NCI-H2227 treated with DMSO at 0.1 percent for 48 hours (cell line): ENCODE measurements at places on chromosomes 4 and X.

GRCh38 chr4:81120055-81120454, 89.5 kb downstream of the BMP3 start:
- DNase-seq: no peak

DNA sequence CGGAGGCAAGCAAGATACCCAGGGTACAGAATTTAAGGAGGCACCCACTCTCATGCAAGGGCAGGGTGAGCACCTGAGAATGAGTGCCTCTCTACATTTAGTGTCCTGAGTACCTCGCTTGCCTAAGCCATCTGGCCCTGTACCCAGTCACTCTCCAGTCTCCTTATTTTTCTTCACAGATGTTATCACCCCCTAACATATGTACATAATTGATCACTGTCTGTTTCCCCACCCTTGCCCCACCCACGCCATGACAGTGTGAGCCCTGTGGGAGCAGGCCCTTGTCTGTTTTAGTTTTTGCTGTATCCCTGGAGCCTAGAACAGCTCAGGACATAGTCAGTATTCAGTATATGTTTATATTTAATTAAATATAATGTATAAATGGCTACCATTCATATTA, 113.6 kb downstream of the SPRY1 start:
- no peak for DNase-seq

DNA sequence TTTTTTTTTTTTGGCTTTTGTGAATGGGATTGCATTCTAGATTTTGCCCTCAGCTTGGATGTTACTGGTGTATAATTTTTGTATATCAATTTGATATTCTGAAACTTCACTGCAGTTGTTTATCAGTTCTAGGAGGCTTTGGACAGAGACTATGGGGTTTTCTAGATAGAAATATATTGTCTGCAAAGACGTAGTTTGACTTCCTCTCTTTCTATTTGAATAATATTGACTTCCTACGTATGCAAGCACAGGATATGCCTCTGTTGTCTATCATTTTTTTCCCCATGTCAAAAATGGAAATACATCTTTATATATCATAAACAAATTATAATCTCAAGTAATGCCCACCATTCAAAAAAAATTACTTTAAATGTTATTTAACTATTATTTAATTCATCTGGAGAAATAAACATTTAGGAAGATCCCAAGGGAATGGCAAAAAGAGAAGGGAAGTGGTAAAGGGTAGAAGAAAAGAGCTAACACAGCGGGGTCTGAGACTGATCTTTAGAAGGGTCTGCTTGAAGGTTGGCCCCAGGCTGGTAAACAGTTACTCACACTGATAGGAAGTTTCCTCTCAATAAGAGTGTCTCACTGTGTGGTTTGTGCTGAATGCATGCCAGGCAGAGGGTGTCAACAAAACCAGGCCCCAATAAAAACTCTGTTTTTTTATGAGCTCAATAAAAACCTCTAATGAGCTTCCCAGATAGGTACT, 35.7 kb downstream of the ZNF518B start:
- no peak for DNase-seq

GRCh38 chr4:82415922-82416365, 14.3 kb downstream of the HNRNPDL start:
- DNase-seq: no peak

DNA sequence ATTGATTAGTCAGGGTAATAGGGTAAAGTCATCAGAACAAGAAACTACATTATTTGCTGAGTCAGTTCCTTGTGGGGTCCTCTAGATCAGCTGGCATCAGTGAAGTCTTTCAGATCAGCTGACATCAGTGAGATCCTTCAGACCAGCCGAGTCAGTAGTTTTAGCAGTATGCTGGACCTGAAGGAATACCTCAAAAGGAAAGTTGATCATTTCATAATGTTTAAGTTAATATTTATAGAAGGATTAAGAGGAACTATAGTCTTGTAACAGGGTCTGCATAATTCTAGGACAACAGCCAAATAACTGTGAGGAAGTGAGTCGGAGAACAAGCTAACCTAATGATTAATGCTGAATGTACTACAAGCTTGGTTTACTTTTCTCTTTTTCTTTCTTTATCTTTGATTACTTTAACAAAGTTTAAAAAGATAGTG, 958 bp upstream of the UGT2B7 start:
- no peak for DNase-seq

- no peak for DNase-seq
These were observed 51.7 kb downstream of the JAKMIP1 start for GRCh38 chr4:6148506-6149205.

DNA sequence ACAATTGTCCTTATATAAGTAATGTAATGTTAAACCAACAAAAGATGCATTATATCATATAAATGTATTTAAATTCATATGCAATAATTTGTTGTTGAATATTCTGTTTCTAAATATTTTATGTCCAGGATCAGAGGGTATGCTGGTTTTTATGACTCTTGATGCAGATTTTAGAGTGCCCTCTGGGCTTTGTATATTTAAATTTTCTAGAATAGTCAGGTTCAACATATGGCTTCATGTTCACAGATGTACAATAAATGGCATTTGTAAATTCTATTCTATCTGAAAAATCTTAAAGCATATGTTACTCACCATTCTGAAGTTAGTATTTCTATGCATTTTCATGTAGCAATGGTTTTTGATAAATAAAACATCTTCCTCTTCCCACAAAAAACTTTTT, 1555.4 kb downstream of the PCDH18 start:
- DNase-seq: no peak

- no peak for DNase-seq
These were observed at the start of gene KDR for GRCh38 chr4:55125087-55125721. Gene KDR (minus strand): TSS chr4:55125595. CDS start chr4:55125293, 302 bp downstream.

GRCh38 chrX:37813570-37813969, 33.7 kb downstream of the CYBB start:
- DNase-seq: no peak

GRCh38 chr4:78556665-78557064, 5.1 kb downstream of the ANXA3 start:
- DNase-seq: no peak

DNA sequence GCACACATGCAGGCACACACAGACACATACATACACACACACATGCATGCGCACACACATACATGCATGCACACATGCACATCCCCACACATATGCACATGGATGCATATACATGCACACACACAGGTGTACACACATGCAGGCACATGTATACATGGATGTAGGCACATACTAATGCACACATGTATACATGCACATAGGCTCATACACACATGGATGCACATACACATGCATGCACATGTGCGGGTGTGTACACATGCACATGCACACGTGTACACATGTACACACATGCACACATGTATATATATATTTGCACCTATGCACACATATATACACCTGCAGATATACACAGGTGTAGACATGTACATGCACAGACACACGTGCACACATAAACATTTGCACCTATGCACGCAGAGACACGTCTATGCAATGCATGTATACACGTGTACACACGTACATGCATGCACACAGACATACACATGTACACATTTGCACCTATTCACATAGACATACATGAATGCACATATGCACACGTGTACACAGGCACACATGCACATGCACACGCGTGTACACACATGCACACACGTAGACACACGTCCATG, 4.0 kb downstream of the PLCXD1 start:
- DNase-seq: no peak

- no peak for DNase-seq
These were observed 22.4 kb upstream of the SOD3 start for GRCh38 chr4:24772952-24773351.

DNA sequence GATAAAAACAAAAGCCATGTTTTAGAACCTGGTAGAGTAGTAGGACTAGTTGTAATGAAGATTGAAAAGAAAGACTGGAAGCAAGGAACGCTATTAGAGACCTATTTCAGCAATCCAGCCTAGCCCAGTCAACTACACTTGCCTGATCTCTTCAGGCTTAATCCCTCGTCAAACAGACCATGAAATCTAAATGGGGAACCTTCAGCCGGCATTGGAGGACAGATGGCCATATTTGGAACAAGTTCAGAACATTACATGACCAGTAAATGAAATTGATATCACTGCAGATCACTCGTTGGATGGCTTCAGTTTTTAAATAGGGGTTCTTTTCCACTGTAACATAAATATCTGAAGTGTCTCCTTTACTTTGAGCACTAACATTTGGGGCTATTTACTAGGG, 84.8 kb upstream of the WDR44 start:
- no peak for DNase-seq

DNA sequence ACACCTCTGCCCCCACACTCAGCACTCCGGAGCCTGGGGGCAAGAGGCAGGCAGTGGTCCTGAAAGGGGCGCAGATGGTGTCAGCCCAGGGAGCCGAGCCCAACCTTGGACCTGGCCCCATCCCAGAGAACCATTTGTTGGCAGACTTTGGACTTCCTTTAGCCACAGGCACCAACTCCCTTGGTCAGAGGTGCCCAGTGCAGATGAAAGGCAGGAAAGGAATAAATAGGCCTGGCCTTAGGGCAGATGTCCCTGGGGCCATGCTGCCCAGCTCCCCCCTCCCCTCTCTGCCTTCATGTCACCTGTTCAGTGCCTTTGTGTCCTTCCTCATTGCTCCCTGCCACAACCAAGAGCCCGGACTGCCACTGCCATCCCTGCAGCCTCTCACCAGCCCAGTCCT, 52.8 kb downstream of the SEL1L3 start:
- no peak for DNase-seq

GRCh38 chr4:163200727-163201349, 34.1 kb upstream of the NAF1 start:
- DNase-seq: no peak

- no peak for DNase-seq
These were observed 8.3 kb downstream of the SEC24B start for GRCh38 chr4:109441862-109442458.

DNA sequence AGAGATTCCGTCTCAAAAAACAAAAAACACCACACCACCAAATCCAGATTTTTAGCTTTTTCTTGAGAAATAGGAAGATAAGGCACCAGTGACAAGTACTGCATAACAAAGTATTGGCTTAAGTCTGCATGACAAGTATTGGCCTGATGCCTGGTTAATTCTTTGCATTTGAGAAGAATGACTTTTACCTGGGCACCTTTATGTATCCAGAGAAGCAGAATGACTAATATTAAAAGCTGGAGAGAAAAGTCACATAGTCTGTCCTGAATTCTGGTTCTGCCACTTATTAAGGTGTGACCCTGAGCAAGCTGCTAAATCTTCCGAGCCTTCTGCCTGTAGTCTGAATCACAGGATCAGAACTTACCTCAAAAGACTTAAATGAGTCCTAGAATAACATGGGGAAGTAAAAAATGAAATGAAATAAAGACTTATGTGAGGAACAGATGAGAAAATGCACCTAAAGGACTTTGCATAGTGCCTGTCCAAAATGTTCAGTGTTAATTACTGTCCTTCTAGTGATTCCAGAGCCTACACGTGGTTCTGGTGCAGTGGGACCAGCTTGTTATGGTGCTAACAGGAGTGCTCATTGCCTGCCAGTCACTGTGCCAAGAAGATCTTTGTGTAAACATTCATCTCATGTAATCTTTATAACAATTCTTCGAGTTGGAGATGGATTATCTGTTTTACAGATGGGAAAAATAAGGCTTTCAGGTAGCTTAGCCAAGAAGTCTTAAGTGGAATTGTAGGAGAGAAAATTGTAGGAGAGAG, 31.6 kb downstream of the UGDH start:
- no peak for DNase-seq

DNA sequence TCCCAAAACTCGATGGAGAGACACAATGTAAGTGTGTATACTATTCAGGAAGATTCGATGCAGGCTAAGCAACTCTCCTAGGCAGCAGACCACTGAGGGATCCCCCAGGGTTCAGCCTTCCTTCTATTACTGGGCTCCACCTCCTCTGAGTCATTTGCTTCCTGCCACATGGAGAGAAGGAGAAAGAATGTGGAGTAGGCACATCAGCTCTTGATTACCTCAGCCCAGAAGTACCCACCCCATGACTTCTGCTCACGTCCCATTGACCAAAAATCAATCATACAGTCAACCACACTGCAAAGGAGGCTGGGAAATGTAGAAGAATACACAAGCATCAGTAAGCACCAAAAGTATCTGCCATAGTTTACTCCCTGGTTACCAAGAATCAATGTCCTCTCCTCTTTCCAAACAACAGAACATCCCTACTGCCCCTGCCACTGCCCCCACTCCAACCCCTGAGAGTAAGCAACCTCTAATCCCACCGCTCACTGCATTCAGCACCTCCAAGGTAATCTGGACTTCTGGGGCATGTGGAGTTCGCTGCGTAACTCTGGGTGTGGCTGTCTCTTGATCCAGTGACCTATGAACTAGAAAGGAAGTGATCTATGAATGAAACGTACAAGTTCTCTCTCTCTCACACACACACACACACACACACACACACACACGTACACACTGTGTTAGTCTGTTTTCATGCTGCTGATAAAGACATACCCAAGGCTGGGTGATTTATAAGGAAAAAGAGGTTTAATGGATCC, 91.2 kb upstream of the C1QTNF7 start:
- DNase-seq: no peak

- no peak for DNase-seq
These were observed 217.5 kb downstream of the BANK1 start for GRCh38 chr4:102007959-102008425.

- DNase-seq: no peak
These were observed 230.9 kb upstream of the GPC4 start for GRCh38 chrX:133645977-133646718.

DNA sequence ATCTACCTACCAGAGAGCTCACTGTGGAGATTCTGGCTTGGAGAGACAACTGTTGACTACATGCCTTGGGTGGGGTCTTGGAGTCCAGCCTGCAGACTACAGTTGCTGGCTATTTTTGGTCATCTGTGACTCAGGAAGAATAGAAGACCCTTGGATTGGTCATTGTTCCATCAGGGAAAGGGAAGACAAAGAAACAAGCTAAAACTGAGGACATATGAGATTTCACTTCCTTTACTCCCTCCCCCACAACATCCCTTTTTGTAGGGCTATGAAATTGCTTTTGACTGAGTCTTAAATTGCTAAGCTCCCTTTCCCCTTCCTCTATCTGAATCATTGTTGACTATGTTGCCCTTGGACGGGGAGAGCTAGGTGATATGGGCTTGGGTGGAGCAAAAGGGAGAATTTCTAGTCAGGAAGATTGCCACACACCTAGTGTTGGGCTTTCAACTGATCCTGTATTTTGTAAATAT, 11.7 kb downstream of the MSN start:
- DNase-seq: no peak

DNA sequence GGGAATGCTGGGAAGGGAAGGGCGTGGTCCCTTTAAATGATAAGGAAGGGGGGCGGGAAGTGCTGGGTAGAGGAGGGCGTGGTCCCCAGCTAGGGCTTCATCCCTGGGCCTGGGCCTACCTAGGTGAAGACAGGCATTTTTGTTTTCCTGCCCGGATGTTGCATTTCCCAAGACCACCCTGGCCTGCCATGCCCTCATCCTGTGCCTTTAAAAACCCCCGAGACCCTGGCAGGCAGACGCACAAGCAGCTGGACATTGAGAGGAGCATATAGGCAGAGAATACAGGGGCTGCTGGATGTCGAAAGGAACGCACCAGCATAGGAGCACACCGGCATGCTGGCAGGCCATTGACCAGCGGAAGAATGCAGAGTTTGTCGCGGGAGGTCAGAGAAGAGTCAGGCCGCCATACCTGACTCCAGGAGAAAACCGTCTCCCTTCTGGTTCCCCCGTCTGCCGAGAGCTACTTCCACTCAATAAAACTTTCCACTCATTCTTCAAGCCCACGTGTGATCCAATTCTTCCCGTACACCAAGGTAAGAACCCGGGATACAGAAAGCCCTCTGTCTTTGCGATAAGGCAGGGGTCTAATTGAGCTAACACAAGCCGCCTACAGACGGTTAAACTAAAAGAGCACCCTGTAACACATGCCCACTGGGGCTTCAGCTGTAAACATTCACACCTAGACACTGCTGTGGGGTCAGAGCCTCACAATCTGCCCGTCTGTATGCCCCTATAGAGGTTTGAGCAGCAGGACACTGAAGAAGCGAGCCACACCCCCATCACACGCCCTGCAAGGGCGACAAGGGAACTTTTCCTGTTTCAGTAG, 2.9 kb upstream of the AGA start:
- peak; percentile 46 for DNase-seq
